Cerebellar nuclear complex (tissue), 1 donor: ENCODE measurements at places on chromosomes 2 and 18.

DNA sequence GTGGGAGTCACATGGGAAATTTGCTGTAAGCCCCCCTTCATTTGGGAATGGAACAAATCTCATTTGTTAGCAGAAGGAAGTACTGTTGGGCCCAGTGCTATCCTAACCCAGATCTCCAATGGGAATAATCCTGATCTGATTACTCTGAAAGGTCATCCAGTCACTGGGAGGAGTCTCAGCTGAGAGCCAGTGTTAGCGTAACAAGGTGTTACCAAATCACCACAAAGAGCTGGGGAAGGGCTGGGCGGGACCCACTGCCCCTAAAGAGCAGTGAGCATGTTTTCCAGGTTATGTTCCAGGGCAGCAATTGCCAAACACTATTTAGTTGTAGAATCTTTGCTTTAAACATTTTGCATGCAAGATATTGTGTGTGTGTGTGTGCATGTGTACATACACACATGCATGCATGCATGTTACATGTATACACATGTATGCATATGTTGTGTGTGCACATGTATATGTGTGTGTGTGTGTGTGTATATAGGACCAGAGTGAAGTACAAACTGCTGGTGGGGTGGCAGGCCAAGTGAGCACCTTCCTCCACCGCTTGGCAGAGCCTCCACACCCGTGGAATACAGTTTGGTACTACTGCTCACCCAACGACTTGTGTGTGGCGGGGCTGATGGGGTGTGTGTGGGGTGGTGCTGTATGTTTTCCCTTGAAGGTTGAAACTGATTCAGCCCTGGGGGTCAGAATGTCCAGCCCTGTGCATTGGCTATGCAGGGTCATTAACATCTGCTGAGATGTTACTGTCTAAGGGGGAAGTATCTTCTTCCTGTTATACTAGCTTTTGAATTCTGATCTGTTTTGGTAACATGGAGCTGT lies 15.2 kb downstream of the INPP5D start:
- no peak for DNase-seq

DNA sequence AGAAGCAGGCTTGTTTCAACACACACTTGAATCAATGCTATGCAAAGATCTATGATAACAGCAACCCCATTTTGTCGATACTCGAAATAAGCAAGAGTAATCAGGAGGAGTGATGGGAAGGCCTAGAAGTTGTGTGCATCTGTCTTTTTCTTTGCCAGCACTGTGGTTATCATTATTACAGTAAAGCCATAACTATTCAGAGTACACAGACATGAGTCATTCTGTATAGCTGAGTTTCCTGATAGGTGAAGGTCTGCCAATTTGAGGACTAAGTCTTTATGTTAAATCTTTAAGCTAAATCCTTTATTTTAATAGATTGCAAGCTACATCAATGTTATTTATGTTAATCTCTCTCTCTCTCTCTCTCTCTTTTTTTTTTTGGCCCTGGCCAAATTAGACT lies 1344.4 kb upstream of the CELF4 start:
- DNase-seq, result no peak

DNA sequence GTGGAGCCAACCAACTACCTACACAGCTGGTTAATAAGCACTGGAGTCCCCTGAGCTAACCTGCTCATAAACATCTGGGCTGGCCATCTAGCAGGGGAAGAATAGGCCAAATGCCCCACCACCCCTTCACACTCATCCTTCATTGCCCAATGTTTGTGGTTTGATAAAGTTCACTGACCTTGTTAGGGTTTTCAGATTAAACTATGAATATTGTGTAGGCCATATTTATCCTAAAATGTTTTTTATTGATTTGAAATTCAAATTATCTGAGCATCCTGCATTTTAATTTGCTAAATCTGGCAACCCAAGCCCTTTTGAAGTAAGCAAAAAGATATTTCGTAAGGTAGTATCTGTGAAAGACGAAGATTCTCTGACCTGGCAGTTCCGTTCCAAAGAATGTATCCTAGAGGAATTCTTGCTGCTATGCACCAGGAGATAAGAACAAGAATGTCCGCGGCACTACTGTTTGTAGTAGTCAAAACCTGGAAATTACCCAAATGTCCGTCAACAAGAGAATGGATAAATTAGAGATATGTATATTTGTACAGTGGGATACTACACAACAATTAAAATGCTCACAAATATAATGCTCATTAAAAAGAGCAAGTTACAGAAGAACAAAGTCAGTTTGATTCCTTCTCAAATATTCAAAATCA lies 5.8 kb upstream of the TLK1 start:
- DNase-seq, result no peak

DNA sequence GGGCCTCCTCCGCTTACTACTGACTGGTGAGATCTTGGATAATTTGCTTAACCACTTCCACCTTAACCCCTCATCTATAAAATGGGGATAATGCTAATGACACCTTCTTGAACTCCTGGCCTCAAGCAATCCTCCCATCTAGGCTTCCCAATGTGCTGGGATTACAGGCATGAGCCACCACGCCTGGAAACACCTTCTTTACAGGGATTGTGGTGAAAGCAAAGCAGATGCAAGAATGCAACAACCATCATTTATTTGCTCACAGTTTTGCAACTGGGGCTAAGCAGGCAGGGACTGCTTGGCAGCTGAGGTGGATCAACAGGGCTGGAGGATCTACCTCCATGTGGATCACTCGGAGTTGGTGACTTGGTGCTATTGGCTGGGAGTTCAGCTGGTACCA lies 76.2 kb upstream of the ZNF532 start:
- DNase-seq, result no peak

GRCh38 chr2:240394549-240394948 lies 40.9 kb upstream of the GPC1 start:
- no peak for DNase-seq

- DNase-seq, result no peak
Measured at GRCh38 chr2:69011611-69012157, 1.3 kb upstream of the ANTXR1 start.

DNA sequence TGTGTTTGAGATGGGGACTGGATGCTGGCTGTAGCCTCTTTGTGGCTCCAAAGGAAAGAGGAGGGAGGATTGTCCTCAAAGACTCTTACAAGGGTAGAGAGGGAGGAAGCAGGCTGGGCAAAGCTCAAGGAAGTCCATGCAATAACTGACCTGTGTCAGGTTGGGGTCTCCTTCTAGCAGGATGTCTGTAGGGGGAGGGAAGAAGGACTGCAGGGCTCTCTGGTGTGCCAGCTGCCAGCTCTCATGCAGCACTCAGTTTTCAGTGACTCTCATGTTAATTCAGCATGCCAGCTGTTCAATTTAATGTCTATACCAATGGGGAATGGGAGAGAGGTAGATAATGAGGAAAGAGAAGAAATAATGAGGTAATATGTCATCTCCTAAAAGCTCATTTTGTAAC lies 85.3 kb upstream of the RANBP2 start:
- DNase-seq, result no peak

- peak; percentile 78 for DNase-seq
Measured at GRCh38 chr2:105373344-105373781, 25.5 kb downstream of the FHL2 start.

DNA sequence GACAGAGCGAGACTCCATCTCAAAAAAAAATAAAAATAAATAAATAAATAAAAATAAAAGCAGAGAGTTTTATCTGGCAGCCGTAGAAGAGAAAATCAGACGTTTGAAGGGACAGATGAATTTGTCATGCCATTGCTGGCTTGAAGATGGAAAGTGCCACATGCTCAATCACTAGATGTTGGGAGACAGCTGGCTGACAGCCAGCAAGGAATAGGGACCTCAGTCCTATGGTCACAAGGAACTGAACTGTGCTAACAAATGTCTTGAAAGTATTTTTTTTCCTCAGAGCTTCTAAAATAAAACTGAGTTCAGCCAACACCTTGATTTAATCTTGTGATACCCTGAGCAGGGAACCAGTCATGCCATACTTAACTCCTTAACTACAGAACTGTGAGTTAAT lies 65.4 kb downstream of the DTNA start:
- no peak for DNase-seq

- DNase-seq, result no peak
Measured at GRCh38 chr2:72895154-72895553, 7.9 kb downstream of the SPR start.
